ENCODE measurements at places on chromosomes 5 and 9. TPM values are rescaled to one million over a fixed set of nuclear protein-coding genes. Genes with fewer than 3 reads are reported as not detected.
A peak's percentile ranks its signal among the peaks of the same experiment; 100 is the strongest.

DNA sequence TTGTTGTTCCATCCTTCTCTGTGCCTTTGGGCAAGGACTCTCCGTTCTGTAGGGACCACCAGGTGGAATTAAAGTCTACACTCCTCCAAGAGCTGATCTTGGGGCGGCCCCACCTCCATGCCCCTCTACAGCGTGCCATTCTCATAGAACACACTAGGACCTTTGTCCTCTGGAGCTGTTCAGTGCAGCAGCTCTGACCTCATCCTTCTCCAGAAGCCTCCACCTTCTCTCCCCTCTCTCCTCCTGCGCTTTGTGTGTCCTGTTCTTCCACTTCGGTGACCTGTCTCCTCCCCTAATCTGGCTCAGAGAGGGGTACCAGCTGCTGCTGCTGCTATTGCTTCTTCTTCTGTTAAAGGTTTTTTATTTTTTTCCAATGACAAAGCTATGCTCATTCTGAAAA, 1.8 kb upstream of the MACROH2A1 start:
- no peak for DNase-seq

DNA sequence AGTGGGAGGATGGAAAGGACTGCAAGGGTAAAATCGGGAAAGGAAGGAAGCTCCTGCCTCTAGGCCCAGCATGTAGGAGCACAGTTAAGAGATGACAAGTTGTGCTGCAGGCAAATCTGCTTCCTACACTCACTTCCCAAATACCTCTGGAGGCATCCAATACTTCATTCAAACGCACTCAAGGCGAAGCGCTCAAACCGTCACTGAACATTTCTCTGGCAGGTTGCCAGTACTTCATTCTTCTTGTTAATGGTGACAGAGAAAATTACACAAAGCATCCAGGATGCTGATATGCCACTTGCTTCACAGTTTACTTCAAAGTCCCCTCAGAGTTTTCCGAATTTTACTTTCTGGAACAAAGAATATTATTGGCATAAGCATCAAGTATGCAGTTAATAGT, 59.8 kb downstream of the NREP start:
- DNase-seq: no peak

DNA sequence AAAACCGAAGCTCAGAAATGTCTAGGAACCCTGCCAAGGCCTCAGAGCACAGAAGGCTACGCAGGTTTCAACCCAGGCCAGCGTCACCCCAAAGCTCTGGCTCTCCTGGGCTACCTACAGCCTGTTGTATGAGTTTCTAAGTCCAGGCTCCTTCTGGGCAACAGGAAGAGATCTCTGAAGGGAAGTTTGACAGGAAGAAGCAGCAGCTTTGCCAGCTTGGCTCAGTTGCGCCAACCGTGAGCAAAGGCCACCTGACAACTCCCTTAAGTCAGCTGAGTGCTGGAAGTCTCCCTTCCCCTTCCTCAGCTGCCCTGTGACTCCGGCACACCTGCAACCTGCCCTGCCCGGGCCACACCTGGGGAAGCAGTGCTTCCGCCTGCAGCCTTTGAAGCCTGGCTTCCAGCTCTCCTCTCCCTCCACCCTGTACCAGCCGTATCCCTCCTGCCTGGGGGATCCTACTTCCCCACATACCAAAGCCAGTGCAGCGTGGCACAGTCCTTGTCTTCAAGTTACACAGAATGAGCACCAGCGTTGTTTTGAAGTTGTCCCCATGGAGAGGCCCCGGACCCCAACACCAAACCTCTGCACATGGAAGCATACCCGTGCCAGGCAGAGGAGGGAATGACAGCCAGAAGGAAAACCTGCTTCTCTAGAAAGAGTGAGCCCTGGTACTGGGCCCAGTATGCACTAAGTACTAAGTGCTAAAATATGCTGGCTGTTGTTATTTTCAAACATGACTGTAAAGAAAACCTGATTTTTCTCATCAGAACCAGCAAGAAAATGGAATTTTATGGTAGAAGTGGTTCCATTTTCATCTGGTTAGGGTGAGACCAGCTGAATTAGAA, 36.5 kb downstream of the SHB start:
- no peak for DNase-seq

DNA sequence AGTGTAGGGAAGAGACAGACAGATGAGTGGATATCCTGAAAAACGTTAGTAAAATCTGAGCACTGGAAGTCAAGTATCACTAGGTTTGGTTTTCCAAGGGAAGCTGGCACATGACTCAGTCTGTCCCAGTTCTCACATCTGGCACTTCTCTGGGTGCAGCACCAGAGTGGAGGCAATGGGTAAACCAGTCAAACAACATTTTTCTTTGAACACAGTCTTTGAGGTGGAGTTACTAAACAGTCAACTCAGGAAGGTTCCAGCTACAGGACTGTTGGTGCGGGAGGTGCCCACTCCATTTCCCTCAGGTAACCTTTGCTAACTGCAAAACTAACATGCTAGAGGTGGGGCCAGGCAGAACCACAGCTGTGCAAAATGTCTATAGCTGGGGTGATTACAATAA, 301.4 kb upstream of the RFX3 start:
- DNase-seq: no peak

DNA sequence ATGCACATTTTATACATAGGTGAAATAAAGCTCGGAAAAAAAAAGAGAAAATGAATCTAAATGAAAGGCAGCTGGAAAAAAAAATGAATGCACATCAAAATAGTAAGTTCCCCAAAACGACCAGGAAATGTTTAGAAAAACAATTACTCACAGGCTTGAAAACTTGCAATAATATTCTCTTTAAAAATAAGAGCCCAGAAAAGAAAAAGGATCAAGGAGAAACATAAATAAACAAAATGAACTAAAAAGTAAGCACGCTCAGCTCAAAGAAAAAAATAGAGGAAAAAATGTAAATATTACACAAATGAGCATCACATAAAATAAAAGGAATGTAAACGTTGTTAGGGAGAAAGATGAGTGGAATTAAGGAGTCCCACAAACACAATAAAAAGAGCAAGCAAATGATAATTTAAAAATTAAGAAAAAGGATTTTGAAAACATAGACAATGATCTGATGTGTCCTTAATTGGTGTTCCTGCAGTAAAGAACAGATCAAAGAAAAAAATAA, 54.2 kb downstream of the SLC27A6 start:
- DNase-seq: no peak

- no peak for DNase-seq
These were observed 159.9 kb upstream of the PIK3R1 start for GRCh38 chr5:68055686-68056085.

DNA sequence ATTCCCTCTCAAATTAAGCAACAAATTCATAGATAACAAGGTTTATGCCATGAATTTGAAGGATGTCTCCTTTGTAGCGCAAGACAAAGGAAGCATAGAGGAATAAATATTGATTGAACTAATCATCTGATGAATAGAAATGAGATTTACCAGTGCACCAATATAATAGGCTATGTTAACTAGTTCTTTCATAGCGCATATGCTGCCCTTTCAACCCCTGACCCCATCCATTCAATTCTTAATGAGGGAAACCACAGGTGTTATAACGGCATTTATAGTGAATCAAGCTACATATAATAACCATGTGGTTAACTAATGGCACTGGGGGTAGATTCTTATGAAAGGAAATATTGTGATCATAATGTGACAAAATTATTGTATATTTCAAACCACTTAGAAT, 6.5 kb downstream of the RORB start:
- DNase-seq: no peak

GRCh38 chr5:14705556-14705955, 41.0 kb downstream of the OTULIN start:
- no peak for DNase-seq

- no peak for DNase-seq
These were observed 217.4 kb downstream of the KDM4C start for GRCh38 chr9:6975198-6975597.

GRCh38 chr9:127877566-127877998, at the start of gene AK1:
Gene AK1, minus strand, starts transcription at chr9:127877675. Its CDS starts 3,058 bp downstream, at chr9:127874617.
- no peak for DNase-seq

Gene OBP2B
- not detected for polyA plus RNA-seq

DNA sequence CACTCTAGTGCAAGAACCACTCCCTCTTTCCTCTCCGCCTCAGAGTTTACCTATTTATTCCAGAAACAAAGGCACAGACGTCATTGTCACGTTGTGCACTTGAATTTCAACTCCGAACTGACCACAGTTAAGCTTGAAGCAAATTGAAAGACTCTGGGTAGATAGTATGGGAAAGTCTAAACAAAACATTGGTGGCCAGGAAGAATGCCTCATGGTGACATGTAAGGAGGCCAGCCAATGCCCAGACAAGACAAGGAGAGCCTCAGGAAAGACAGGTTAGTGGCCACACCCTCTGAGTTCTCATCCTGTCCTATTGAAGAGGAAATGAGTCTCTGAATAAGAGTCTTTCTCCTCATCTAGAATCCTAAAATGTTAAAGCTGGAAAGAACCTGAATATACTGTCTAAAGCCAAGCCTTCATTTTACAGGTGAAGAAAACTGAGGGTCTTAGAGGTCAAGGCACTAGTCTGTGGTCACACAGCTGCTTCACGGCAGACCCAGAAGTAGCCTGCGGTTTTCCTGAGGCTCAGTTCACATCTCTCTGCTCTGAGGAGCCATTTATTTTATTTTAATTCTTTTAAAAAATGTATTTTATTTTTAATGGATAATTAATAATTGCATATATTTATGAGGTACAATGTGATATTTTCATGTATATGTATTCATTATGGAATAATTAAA, 30.2 kb downstream of the ZFAND5 start:
- DNase-seq: no peak

GRCh38 chr5:180813420-180813819, 10.8 kb upstream of the MGAT1 start:
- no peak for DNase-seq

DNA sequence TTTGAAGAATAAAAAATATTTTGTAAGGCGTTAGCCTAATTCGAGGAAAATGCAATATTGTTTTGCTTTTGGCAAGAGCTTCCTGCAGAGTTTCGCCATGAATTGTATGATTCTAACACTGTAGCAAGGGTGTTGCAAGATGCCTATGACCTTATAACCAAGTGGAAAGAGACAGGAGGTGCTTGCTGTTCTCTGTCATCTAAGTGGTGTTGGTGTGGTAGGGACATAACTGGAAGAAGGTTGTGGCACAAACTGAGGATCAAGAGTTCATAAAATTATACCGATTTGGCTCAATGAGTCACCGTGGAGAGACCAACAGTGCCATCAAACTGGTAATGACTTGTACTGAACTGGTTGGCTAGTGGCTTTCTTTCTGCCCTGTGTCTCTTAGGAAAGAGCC, 6.3 kb downstream of the STC2 start:
- no peak for DNase-seq

Gene INSL6
- polyA plus RNA-seq: not detected

DNA sequence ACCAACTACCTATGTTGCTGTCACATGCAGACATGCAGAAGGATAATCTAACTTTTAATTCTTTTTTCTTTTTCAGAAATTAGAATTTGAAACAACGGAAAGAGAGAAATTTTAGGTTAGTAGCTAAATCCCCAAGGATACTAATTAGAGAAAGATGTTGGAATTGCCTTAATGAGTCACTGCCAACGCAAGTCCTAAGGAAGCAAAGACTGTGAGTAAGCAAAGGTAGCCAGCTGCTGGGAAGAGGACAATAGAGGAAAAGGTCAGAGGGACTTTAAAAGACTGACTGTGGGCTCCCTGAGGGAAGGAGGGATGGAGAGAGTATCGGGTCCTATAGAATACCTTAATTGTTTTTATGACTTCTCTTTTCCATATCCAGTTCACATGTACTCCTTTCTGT, 461.9 kb upstream of the PAPPA start:
- DNase-seq: peak; percentile 67

DNA sequence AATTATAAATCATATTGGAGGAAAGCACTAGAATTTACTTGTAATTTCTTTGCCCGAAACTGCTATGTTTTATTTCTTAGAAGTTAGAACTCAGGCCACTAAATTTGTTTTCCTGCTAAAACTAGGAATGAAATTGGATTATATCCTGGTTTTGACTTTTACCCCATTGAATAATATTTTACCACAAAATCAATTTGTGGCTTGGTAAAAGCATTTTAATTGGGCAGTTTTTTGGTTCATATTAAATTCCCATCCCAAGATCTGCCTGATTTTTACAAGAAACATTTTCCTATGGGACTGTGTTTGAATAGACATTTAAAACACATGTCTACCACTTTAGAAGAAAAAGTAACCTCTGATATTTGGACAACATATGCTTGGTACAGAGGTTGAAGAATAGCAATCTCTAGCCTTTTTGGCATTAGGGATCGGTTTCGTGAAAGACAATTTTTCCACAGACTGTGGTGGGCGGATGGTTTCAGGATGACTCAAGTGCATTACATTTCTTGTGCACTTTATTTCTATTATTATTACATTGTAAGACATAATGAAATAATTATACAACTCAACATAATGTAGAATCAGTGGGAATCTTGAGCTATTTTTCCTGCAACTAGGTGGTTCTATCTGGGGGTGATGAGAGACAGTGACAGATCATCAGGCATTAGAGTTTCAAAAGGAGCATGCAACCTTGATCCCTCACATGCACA, 565.6 kb downstream of the PRR16 start:
- DNase-seq: peak; percentile 47

DNA sequence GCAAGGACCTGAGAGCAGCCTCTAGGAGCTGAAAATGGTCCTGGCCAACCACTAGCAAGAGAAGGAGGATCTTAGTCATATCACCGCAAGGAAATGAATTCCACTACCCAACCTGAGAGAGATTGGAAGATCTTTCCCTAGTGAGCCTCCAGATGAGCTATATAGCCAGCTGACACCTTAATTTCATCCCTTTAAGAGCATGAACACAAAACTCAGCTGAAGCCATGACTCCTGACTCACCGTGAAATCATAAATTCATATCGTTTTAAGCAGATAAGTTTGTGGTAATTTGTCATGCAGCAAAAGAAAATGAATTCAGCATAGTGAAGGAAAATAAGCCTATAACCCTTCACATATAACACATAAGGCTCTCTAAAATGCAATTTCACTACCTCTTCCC, 23.5 kb downstream of the MAPKAP1 start:
- DNase-seq: no peak

Gene EMB
- 1.5 TPM for polyA plus RNA-seq

Gene NTNG2
- polyA plus RNA-seq: 0.44 TPM

- DNase-seq: no peak
These were observed 26.7 kb upstream of the ERCC6L2 start for GRCh38 chr9:95848764-95849163.

Gene ADCY2
- polyA plus RNA-seq: not detected

DNA sequence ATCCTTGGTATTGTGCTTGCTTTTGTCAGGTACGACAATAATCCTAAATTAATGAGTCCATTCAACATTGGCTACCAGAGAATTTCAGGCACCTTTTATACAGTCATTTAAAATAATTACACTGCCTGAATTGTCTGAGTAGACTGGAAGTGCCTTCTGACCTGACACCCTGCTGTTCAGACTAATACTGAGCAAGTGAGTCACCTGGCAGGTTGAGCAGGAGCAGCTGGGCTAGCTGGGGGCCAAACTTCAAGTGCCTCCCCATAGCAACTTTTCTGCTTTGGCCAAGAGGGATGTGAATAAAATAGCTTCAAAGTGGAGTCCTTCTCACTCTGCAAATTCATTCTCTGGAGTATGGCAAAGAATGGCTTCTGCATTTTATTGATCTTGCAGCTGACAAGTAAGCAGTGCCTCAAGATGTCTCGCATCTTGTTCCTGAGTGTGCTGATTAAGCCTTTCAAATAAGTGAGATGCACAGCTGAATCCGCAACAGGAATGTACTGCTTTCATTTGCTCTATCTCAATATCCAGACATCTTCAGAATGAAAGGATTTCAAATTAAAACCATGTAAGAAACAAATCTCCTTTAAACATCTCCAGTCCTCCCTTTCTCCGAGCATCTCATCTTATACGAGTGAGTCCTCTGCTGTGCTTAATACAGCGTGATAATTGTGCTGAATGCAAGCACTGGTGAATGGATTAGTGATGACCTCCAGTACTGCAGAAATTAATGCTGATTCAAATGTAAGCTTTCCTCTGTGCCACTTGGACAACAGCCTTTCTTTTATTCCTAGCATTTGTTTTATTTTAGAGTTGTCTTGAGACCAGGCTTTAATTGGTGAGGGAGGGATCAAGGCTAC, 271.2 kb downstream of the EDIL3 start:
- DNase-seq: no peak

Data from BJ (cell line).